ENCODE measurements at places on chromosomes 7 and 10.

- no peak for DNase-seq
Observed at GRCh38 chr10:118682533-118682932, 72.2 kb downstream of the CACUL1 start.

DNA sequence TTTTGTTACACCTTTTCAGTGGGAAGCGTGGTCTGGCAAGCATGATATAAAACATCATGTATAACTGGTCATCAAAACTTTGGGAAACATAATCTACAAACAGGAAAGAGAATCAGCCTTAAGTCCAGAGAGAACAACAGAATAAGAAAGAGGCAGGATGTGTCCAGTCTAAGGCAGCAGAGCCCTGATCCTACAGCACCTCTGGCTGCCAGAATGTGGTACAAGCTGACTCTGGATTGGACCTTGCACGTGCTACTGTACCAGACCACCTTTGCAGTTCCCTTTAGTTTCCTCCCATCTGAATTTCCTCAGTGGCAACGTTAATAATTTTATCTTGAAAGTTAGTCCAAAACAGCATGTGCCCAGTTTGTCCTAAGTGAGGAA is 824.6 kb upstream of the IGFBP3 start:
- no peak for DNase-seq

DNA sequence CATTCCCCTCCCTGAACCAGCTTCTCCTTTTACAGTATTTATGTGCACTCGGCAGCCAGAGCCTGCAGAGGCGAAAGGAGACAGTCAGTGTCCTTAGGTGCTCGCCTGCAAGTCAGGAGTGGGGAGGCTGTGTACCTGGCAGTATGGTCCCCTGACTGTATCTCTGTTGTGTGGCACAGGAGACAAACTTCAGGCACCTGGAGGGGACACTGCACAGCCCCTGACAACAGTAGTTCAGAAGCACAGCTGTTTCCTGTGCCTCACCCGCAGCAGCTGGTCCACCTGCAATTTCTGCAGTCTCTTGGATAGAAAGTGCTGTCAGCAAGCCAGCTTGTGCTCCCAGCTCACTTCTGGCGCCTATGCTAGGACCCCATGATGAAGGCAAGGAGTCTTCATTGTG is 73.4 kb upstream of the LAMB4 start:
- no peak for DNase-seq

- DNase-seq: no peak
Observed at GRCh38 chr7:106609416-106609815, 51.5 kb downstream of the CCDC71L start.

DNA sequence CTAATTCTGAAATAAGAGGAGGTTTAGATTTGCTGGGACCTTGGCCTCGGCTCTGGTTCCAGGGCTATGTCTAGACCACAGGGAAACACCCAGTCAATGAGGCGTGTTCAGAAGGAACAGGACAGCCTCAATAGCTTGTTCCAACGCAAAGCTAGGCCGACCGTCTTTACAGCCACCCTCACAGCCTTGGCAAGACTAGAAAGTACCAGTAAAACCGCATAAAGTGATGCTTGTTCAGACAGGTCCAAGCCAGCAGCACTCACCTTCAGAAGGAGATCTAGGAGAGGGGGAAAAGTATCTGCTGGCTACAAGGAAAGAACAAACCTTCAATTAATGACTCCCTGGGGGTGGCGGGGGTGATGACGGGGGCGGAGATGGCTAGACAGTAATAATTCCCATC is 50.1 kb upstream of the LMTK2 start:
- no peak for DNase-seq

DNA sequence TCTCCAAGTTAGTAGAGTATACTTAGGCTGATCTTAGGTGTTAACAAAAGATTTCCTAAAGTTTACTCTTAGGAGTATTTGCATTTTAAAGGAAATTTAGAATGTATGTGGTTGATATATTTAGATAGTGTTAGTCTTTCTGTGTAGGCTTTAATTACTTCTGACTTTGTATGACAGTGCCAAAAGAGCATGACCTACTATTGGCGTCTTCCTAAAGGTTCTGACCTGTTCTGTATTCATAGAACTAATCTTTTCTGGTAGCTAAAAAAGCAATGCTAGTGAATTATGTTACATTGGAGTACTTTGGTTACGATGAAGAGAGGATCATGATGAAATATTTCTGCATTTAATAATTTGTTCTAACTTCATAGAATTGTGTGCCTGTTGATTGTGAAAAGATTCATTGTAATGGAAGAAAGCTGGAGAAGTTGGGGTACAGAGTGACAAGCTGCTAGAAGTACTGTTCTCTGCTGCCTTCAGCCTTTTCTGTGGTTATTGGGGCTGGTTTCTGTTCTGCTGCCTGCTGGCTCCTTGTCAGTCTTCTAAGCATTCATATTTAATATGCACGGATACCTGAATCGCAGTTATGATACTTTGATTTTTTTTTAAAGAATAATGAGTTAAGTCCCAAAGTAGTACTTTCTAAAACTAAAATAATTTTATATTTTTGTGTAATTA is 13.2 kb downstream of the WAC start:
- no peak for DNase-seq

- no peak for DNase-seq
Observed at GRCh38 chr7:77995717-77996116, 197.1 kb downstream of the PHTF2 start.

DNA sequence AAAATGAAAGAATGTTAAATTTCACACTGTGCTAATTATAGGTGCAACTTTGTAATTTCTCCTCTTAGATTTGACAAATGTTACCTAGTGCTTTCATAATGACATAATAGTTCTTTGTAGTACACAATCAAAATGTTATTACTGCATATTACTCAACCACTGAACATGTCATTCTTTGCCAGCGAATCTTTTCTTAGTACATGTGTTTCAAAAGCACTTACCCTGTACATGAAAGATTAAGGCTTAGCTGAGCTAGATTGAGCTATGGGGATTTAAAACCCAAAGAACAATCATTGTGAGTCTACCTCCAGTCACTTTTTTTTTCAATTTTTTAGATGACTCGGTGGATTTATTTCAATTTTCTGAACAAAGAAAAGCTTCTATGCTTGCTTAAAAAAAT is 123.5 kb upstream of the FERD3L start:
- no peak for DNase-seq

- no peak for DNase-seq
Observed at GRCh38 chr10:33026422-33026821, 68.4 kb upstream of the ITGB1 start.

GRCh38 chr7:108345710-108346336 is 110.4 kb downstream of the NRCAM start:
- DNase-seq: no peak

DNA sequence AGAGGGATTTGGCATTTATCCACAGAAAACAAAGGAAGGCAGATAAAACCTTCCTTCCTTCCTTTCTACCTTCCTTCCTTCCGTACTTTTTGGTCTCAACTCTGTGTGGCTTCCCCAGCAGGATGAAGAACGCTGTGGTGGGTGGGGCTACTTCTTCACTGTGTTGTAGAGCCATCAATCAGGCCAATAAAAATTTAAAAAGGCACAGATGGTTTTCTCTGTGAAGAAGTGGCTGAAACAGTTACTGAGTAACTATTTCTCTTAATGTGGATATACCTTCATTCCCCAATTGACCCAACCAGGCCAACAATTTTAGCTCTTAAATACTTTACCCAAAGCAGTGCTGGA is 75.8 kb downstream of the ZNF92 start:
- no peak for DNase-seq

DNA sequence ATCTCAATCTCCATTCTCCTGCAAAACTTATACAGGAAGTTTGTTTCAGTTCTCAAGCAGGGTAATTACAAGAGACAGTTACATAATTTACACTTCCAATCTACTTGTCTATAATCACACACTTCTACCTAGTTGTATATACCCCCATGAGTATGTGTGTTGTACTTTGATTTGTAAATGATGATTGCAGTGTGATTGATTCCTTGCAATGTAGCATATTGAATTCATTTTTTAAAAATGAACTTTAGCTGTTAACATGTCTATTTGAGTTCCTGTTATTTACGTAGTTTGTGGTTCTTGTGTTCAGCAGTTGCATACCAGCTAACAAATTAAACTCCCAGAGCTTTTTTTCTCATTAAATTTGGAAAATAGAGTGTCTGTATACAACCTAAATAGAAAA is 102.5 kb upstream of the SAMD8 start:
- DNase-seq: no peak

DNA sequence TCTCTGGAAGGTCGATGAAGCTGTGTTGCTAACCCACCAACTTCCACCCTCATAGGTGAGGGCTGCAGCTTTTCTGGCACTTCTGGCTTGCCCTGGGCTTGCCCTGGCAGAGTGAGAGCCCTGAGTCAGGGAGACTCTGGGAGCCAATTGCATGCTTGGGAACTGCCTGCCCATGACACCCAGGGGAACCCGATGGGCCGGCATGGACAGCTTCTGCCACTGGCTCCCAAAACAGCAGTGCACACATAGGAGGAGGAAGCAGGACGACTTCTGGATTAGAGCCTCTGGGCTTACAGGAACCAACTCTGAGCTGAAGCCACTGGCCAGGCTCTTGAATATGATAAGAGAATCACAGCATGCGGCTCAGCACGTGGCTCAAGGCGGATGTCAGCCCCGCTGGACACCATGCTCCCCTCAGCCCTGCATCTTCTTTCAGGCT is 135.2 kb upstream of the UNC5B start:
- no peak for DNase-seq

GRCh38 chr10:34978080-34978479 is 112.1 kb downstream of the CUL2 start:
- DNase-seq: no peak

DNA sequence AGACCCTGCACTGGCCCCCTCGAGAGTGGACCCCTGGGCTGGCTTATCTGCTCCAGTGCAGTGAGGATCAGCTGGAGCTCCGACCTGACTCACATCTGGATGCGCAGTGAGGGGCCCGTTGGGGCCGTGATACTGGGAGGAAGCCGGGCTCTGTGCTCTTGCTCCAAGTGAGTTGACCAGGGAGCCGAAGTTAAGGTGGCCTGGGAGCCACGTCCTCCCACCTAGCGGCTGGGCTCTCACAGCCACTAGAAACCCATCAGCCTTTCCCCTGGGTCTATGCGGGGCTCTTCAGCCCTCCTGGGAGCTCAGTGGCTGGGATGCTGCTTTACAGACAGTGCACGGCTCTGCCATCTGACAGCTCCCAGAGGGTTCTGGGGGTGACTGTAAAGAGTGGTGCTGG is 9.1 kb downstream of the ALKBH4 start:
- no peak for DNase-seq

- no peak for DNase-seq
Observed at GRCh38 chr7:50359995-50360925, 55.7 kb downstream of the IKZF1 start.

- no peak for DNase-seq
Observed at GRCh38 chr10:75634947-75635346, 203.5 kb downstream of the LRMDA start.

DNA sequence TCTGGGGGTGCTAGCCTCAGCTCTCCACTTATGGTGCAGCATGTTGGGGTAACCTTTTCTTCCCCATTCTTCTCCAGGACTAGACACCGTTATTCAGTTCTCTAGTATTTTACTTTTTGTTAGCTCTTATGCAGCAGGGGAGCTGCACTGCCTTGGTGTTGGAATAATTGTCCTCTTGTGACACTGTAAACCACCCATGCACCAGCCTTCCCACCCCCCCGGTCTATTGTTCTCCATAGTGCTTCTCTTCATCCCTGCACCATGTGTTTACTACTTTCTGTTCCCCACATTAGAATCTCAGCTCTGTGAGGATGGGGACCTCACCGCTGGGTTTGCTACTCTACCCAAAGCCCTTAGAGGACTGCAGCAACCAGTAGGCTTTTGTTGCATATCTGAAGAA is 230.7 kb downstream of the RPS24 start:
- DNase-seq: no peak

All from cortex of kidney (tissue), 1 donor.